Osteoblast (primary cell): ENCODE measurements at places on chromosomes 12 and 14. TPM values are rescaled to one million over a fixed set of nuclear protein-coding genes. Genes with fewer than 3 reads are reported as not detected.

The ZBTB39 gene
- 4.4 and 4.7 TPM in 2 replicates for total RNA-seq

The TMTC2 gene
- 2.1 and 2.5 TPM in 2 replicates for total RNA-seq

The JPH4 gene
- not detected in 2 replicates for total RNA-seq

The LUM gene
- 1,762 and 1,965 TPM in 2 replicates for total RNA-seq

The EML1 gene
- total RNA-seq: 38.0 and 46.7 TPM in 2 replicates

DNA sequence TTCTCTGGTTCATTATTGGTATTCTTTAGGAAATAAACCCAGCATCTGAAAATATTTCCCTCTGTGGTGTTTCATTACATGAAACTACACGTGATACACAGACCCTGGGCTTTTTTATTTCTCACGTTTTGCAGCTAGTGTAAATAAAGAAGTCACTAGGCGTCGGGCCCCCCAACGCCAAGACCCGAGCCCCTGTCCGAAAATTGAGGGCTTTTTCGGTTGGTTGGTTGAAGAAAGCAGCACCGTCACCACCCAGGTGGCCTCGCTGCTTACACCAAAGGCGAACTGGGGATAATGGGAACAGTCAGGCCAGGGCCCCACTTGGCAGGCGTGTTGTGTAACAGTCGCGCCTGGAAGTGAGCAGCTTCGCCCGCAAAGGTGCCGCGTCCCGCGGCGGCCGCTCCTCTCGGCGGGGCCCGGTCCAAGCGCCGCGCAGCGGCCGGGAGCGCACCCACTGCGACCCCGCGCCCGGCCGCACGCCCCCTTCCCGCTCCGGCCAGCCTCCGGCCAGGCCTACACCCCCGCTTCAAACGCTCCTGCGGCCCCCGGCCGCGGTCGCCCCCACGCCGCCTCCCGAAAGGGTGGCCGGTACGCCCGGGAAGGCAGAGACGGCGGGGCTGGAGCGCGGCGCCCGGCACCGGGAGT lies 1.2 kb downstream of the DUSP16 start:
- DNase-seq: peak; percentile 87

DNA sequence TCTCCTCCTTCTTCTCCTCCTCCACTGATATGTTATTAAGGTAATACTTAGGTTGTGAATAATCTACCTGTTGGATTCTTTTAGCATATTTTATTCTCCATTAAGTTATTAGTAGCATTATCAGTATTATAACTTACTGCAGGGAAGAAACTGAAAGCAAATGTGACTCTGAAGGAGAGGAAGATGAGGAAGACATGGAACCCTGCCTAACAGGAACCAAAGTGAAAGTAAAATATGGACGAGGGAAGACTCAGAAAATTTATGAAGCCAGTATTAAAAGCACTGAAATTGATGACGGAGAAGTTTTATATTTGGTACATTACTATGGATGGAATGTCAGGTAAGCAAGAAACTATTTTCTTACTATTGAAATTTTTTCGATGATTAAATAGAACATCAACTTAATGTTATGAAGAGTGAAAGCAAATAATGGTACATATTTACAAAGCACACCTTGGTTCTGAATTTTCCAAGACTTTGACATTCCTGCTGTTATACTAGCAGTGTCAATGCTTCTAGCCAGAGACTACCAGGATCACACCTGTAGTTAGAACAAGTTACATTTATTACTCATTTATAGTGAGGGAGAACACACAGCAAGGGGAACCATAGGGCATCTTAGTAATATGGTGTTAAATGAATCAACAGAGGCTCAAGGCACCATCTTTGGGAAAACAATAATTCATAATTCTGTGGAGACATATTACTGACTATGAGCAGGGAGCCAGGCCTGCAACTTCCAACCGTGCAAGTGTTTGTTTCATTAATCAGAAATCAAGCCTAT lies 42.0 kb upstream of the TOMM20L start:
- DNase-seq: no peak

GRCh38 chr14:99258341-99258861 lies 13.6 kb downstream of the BCL11B start:
- DNase-seq: no peak

DNA sequence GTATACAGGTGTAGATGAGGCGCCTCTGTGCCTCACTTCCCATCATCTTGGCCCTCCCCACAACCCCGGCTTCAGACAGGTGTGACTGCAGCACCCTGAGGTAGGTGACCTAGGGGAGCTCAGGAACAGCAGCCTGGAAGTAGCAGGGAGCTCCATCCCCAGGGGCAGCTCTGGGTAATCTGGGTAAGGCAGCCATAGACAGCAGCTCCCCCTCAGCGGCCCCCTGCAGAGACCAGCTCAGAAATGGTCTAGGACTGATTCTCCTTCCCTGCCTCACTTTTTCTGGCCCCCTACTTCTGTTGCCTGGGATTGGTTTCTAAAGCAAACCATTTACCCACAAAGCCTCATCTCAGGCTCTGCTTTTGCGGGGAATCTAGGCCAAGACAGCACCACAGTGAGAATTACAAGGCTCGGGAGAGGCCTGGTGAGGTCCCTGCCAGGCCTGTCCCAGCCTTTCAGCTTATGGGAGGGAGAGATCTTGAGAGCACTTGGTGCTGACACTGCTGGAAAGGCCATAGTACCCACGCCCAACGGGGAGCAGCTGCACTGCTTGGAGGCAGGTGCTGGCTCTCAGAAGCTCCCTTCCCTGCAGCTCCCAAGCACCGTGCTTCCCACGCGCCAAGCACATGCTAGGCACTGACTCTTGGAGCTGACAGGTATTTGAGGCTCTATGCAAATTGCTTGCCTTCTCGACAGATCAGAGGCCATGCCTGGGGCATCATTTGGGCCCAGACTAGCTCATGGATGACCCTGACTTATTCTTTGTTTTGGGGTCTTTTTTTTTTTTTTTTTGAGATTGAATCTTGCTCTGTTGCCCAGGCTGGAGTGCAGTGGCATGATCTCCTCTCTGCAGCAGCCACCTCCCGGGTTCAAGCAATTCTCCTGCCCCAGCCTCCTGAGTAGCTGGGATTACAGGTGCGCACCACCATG lies 45.1 kb upstream of the TRAF3 start:
- no peak for DNase-seq

GRCh38 chr12:38258411-38258810 lies 58.2 kb upstream of the ALG10B start:
- no peak for DNase-seq

- DNase-seq: no peak
These were observed 14.0 kb upstream of the PTGDR start for GRCh38 chr14:52253503-52253902.

- no peak for DNase-seq
These were observed 40.1 kb downstream of the PDZRN4 start for GRCh38 chr12:41228066-41228820.

- DNase-seq: peak; percentile 97
These were observed at the start of gene CARMIL3 for GRCh38 chr14:24051789-24052655. Gene CARMIL3 (plus strand): TSS chr14:24052009. CDS start chr14:24052154, 145 bp downstream.
